ENCODE measurements at places on chromosomes 11 and 22.

- DNase-seq = no peak
Measured at GRCh38 chr11:73466643-73467042, 90.4 kb downstream of the RELT start.

DNA sequence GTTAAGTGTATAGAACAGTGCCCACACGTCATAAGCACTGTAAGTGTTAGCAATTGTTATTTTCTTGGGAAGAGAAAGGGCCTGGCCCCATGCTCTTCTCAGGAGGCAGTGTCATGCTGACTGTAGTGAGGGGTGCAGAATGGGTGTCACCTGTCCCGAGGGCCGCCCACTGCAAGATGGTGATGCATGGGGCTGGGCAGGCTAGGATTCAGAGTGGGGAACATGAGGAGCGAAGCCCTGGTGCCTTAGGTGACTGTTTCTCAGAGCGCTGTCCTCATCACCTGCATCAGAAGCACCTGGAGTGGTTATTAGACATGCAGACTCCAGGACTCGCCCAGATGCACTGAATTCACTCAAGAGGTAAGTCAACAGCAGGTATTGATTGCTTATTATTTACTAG, 101.0 kb upstream of the PARVA start:
- DNase-seq = no peak

DNA sequence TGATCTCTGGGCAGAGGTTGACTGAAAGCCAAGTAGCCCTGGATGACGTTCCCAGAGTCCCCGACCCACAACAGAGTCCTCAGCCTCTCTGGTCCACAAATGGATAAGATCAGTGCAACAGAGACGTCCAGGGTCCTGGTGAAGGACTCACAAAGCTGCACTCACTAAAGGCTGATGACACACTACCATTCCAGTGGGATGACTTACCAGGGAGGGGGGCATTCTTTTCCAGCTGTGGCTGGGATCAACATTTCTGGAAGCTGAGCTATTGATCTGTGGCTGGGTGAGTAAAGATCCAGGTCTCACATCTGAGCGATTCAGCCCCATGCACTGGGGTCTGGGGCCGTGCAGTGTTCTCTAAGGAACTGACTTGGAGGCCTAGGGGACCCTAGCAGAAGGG, 296.2 kb downstream of the NTM start:
- DNase-seq = no peak

DNA sequence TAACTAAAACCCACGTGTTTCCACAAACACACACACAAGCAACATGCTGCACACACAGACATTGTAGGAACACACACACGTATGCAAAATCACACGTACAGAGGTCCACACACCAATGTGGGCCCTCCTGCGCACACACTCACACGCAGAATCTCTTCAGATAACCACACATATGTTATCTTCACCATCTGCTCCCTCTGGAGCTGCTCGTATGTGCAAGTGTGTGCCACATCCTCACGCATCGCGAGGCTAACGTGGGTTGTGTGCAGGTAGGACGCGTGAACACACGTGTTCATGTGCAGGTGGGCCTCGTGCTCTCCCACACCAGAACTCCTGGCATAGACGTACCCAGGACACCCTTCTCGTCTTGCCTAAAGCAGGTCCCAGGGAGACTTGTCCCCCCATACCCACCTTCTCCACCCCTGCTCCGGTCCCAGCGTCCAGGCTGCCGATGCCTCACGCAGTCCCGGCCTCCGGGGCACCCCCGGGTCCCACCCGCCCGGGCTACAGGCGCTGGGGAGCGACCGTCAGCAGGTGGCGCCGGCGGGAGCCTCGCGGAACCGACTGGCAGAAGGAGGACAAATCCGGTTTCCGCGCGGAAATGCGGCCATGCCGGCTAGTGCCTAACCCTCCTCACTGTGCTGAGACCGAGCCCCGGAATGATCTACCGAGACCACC, 10.3 kb upstream of the IGSF9B start:
- DNase-seq = peak; percentile 24

DNA sequence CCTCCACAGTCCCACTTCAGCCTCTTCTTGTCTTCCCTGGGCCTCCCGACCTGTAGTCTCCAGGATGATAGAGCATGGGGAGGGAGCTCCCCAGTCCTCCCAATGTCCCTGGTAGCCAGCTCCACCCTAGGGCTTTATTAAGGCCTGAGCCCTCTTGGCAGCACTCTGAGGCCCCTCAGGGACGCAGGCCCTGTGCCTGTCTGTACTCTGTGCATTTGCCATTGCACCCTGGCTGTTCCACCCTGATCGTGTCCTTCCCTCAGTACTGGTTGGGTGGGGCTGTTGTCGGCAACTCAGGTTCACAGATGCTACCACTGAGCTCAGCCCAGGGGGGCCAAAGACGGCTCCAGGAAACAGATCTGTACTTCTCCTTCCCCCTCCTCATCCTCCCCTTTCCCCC, 7.2 kb downstream of the SSTR3 start:
- no peak for DNase-seq

GRCh38 chr11:19806251-19806650, 93.6 kb downstream of the NAV2 start:
- DNase-seq = no peak

- DNase-seq = no peak
Measured at GRCh38 chr22:40818192-40818746, 877 bp downstream of the SLC25A17 start.

DNA sequence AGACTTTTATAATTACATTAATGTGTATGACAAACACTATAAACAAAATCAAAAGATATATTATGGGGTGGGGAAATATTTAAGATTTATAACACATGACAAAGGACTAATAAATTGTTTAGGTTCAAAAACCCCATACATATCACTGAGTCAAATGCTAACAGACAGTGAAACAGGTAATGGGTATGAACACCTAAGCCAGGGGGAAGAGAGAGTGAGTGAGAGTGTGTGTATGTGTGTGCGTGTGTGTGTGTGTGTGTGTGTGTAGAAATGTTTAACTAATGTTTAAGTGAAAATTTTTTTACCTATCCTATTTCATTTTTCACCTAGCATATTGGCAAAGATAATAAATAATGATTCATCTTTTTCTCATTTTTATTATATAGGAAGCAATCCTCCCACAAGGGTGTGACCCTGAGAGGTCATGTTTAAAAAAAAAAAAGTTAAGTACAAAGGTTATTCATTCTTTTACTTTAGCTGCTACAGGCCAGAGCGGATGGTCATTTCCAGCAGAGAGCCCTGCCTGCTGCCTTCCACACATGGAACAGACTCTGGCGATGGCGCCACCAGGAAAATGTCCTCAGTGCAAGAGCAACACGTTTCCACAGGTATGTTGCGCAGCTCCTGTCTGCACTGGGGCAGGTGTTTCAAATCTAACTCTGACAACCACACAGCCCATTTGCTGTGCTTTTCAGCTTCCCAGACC, 72.9 kb downstream of the PISD start:
- no peak for DNase-seq

GRCh38 chr11:62026739-62027370, 59.4 kb upstream of the FTH1 start:
- DNase-seq = no peak

DNA sequence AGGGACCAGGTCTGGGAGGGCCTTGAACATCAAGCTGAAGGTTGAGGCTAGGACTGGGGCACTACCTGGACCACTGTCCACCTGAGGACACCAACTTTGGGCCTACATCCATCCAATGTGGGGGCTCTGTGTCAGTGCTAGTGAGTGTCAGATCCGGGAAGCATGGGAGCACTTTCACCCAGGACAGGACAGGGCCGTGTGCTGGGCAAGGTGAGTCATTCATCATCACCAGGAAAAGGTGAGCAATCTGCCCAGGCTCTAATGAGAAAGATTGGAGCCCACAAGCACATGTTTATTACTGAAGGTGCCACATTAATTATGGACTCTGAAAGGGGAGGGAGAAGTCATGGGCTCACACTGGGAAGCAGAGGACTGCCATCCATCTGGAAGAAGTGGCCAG, 39.7 kb upstream of the DRD2 start:
- DNase-seq = no peak

DNA sequence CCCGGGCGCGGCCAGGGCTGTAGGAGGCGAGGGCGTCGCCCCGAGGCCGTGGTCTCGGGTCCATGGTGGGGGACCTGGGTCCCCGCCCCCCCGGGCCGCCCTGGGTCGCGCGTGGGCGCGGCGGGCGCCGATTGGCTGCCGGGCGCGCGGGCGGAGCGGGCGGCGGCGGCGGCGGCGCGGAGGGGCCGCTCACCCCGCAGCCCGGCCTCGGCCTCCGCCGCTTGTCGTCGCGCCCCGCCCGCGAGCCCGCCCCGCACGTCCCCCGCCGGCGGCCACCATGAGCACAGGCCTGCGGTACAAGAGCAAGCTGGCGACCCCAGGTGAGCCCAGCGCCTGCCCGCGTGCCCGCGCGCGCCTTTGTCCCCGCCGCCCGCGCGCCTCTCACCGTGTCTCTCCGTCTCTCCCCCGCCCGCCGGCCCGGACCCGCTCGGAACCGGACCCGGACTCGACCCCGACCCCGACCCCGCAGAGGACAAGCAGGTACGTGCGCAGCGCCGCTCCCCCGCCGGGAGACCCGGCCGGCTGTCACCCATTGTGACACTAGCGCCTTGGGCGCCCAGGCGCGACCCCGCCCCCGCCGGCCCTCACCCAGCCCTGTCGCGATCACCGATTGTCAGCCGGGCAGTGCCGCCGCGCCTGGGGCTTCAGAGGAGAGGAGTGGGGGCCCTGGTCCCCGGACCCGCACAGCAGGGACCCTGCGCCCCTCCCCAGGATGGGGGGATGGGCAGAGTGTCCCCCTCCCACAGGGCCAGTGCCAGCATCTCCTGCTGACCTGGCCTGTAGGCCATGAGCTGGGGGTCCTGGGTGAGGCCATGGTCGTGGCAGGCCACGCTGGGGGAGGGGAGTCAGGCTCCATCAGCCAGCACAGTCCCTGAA, at the start of gene SEPTIN5:
Gene SEPTIN5, plus strand, starts transcription at position 192 of the 876 bp plus-strand sequence. Its CDS starts 86 bp downstream, at position 278.
- no peak for DNase-seq

GRCh38 chr11:28343304-28344233, 235.4 kb downstream of the METTL15 start:
- DNase-seq = peak; percentile 68

DNA sequence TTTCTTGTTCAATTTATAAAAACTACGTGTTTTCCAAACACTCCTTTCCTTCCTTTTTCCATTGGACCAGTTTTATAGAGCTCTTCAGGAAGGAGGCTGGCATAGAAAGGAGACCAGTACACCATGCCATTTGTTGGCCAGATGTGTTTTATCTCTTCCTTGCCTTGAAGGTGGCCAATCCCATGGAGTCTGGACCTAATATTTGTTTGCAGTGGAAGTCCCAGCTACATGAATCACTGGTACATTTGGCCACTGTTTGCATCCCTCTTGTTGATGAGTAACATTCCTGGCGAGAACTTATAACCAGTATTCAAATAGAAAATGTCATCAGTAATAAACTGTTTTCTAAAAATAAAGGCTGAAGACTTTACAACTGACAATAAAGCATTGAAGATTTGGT, 110.2 kb downstream of the ANO3 start:
- no peak for DNase-seq

- DNase-seq = no peak
Measured at GRCh38 chr11:119509969-119510401, 87.0 kb upstream of the THY1 start.

DNA sequence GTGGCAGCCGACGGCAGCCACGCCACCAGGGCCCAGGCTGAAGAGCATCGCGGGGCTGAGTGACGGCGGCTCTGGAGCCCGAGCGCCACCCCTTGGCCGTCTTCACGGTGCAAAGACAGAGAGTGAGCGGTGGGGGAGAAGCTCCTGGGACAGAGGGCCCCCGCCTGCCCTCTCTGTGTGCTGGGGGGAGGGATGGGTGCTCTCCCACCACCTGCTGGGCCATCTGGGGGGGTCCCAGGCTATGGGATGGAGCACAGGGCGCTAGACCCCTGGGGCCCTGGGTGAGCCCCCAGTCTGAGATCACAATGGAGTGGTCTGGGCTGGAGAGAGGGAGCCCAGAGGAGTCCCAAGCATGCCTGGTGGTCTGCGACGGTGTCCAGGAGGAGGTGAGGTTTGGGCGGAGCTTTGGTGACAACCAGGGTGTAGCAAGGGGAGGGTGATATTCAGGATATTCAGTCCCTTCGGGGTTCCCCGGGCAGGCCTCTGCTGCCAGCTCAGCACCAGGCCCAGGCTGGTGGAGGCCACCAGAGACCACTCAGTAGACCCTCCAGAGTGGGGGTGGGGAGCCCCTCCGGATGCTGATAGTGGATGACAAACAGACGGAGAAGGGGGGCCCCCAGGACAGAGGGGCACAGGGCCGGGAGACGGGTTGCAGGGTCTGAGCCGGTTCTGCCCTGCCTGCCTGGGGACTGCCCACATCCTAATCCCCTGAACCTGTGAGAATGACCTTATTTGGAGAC, 78.1 kb upstream of the PRR5 start:
- peak; percentile 46 for DNase-seq

GRCh38 chr22:41022470-41023298, 69.7 kb upstream of the EP300 start:
- peak; percentile 66 for DNase-seq

DNA sequence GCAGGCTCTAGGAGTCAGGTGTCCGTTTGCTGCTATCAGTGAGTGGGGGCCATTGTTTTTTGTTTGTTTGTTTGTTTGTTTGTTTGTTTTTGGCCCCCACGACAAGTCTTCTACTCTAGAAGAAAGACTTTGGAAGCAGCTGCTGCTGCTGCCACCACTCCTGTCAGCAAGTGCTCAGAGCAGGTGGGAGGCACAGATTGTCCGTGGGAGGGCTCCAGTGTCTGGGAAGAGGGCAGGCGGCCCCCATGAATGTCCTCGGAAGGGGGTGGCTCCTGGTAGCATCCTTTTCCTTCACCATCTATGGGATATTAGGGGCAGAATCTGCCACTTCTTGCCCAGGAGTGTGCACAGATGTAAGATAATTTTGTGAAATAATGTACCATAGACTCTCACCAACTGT, 37.8 kb upstream of the YWHAH start:
- no peak for DNase-seq

GRCh38 chr11:11608783-11609232, 13.0 kb downstream of the GALNT18 start:
- DNase-seq = no peak

All from NCI-H460 (cell line).